ENCODE measurements at places on chromosomes 2 and 18. TPM values are rescaled to one million over a fixed set of nuclear protein-coding genes. Genes with fewer than 3 reads are reported as not detected.

Gene SERPINB11
- not detected for total RNA-seq

Gene SEPTIN10
- 69.8 TPM for total RNA-seq

- DNase-seq, result no peak
These were observed 9.3 kb downstream of the HDAC4 start for GRCh38 chr2:239391286-239392071.

- no peak for DNase-seq
These were observed 85.2 kb downstream of the NDUFA10 start for GRCh38 chr2:239939736-239940483.

Gene UGT1A7
- total RNA-seq, result not detected

- no peak for DNase-seq
These were observed 112.1 kb upstream of the FHL2 start for GRCh38 chr2:105510761-105511528.

- DNase-seq, result peak; percentile 15
These were observed 138.1 kb downstream of the WDR7 start for GRCh38 chr18:56789004-56789888.
